ENCODE measurements at places on chromosomes 2 and 18.

DNA sequence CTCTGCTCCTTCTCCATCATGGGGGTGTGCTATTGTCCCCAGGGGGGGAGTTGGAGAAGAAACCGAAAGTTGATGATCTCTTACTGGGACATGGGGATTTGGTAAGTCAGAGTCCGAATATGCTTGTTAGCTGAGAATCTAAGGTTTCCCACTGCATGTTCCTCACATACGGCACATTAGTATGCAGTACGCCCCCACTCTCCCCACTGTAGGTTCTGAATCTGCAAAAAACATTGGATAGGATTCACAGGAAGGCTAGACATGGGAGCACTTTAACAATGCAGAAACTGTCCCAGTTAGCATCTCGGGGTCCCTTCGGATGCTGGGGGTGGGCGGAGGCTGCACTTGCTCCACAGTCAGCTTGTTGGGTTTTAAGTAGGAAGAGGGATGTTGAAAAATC, 102.3 kb downstream of the STPG4 start:
- no peak for DNase-seq

DNA sequence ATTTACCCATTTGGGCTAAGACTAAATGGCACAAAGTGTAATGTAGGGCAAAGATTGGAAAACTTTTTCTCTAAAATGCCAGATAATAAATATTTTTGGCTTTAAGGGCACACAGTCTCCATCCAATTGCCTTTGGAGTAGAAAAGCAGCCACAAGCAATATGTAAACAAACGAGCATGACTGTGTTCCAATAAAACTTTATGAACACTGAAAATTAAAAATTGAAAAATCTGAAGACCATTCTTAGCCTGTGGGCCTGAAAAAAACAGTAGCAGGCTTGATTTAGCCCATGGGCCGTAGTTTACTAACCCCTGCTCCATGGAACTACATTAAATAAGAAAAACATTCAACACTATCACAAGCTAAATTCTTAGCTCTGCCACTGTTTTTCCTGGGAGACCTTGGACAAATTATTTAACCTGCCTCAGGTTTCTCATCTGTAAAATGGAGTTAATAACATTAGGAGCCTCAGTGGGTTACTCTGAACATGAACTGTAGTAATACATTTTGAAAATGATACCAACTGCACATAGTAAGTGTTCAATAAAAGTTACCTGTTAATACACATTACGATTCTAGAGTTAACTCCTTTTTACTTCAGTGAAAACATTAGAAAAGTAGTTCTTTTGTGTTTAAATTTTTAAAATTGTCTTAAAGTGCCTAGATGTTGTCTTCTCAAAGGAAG, 1.3 kb downstream of the IFIH1 start:
- DNase-seq: no peak

DNA sequence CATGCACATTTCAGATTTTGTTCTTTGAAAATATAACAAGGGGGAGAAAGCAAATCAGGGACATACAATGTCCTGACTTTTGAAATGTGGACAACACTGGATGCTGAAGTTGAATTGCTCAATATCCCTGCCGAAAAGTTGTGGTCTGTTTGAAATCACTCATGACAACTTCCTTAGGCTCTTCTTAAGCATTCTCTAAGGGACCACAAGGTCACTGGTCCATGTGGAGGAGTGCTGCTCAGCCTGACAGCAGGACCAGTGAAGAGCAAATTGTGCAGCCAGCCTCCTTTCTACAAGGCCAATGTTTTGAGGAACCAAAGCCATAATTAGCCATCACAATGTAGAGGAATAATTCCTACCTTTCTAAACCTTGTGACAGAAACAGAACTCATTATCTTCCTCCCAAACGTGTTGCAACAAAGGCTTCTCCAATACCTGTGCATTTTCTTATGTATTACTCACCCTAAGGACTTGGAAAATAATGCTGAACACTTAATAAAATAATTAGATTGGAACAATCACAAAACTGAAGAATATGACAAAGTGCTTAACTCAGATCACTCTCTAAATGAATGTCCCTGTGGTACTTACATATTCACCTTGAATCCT, 1477.6 kb upstream of the NXPH2 start:
- no peak for DNase-seq

GRCh38 chr2:33763671-33764310, 164.7 kb upstream of the FAM98A start:
- DNase-seq: no peak

DNA sequence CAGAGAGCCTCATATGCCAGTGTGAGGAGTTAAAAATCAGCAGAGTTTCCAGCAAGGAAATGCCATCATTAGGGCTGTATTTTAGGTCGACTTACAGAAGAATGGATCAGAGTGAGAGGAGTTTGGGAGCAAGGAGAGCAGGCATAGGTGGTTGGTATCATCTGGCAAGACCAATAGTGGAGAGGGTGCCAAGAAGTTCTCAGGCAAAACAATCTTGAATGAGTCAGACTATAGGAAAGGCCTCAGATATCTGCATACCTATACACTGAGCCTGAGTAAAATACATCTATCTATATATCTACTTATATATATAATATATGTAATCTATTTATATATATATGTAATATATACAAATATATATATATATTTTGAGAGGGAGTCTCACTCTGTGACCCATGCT, 57.3 kb downstream of the TMEFF2 start:
- no peak for DNase-seq

- DNase-seq: no peak
Measured at GRCh38 chr2:141736466-141736865, 394.4 kb downstream of the LRP1B start.

- DNase-seq: no peak
Measured at GRCh38 chr2:18949871-18950270, 360.5 kb upstream of the NT5C1B start.

- no peak for DNase-seq
Measured at GRCh38 chr2:105114551-105114950, 76.7 kb downstream of the MRPS9 start.

DNA sequence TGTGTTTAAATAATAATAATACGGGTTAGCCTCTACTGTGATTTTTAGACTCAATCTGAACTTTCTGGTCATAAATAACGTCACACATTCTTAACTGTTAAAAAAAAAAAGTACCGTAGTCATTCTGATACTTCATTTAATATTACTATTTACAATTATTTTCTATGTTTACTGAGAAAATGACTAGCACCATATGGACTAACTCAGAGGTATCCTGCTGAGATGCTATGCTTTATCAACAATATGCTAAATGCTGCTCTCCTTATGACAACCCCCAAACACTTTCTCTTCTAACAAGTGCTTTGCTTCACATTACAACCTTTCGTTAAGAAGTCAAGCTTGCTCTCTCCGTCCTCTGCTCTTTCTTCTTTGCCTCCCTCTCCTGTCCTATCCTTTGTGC, 182.1 kb downstream of the AFF3 start:
- DNase-seq: no peak

DNA sequence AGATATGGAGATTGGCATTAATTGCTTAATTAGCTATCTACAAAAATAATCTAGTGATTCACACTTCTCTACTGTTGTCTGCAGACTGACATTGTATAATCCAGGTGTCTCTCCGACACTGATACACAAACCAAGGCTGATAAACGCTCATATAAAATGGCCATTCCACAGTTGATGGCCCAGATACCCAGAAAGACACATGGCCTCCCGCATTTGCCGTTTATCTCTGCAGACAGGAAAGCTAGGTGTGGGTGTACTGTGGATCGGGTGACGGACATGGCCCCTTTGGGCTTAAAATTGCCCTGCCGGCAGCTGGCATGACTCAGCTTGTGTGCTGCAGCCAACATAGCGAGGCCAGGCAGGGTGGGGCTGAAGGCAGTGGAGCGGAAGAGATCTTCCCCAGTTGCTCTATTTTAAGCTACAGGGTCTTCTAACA, 18.5 kb downstream of the PMAIP1 start:
- DNase-seq: peak; percentile 8

DNA sequence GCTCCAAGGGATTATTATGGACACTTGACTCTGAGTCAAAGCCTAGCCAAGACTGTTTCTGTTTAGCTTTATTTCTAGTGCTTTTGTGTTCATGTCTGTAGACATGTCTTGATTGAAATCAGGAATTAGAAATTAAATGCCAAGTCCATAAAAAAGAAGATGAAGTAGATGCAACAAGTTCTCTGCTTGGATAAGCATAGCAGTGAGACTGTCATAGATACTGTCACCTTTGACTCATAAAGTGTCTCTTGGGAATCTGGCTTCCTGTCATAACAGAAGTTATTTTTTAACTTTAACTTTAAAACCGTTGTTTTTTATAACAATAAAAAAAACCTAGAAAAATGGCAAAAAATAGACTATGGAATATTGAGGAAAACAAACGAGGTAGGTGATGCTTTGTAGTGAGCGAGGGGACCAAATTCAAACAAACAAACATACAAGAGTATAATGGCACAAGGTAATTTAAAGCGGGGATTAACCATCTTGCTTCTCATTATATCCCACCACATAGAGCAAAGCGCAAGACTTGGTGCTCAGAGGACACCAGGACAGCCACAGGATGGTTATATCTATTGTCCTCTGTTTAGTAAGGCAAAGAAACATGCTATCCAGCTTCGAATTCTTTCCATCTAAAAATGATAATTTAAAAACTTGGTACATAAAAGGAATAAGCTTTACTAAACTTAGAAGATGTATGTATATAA, 64.6 kb downstream of the CD226 start:
- no peak for DNase-seq

DNA sequence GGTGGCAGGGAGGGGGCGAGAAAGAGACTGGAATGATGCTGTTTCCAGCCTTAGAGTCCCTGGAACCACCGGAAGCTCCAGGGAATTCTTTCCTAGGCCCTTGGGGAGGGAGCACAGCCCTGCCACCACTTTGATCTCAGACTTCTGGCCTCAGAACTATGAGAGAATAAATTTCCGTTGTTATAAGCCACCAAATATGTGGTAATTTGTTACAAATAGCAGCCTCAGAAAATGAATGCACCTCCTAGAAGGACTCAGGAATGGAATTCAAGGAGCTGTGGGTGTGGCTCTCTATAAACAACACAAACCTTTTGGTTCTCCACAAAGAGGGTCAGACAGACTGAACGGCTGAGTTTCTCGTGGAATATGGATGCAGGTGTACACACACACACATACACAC, 144.5 kb downstream of the ACKR3 start:
- no peak for DNase-seq

DNA sequence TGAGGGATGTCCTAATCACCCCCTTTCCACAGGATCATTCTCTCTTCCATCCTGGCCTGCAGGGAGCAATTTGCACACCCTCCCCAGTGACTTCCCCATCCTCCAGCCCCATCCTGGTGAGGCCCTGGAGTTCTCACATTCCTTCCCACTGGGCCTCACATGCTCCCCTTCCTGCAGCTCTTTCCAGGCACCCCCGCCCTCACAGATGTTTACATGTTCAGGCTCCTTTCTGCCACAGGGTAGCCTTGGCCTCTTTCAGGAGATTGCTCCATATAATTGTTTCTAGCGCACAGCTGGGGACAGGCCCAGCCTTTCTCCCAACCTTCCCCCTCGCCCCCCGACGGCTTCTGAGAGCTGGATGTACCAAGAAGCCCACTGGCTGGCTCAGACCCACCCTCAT, 288.4 kb upstream of the TRIB2 start:
- DNase-seq: no peak

DNA sequence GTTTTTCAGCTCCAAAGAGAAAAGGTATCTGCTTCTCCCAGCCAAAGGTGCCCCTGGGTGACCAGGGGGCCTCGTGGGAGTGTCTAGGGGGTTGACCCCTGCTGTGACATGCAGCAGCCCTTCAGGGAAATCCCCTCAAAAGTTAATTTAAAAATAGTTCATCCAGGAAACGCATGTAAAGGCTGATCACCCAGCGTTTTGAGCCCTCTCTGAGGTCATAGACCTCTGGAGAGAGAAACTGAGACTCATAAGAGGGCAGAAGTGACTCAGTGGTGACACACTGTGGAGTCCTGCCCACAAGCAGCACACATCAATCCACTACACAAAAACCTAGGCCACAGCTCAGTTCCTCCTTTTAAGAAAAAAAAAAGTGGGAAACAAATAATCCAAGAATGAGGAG, 11.9 kb downstream of the GAL3ST2 start:
- DNase-seq: no peak

- no peak for DNase-seq
Measured at GRCh38 chr18:30859036-30859435, 183.5 kb downstream of the DSC3 start.

- DNase-seq: no peak
Measured at GRCh38 chr2:186612026-186612425, 22.2 kb downstream of the ITGAV start.
